ENCODE measurements at places on chromosomes 6 and 20. TPM values are rescaled to one million over a fixed set of nuclear protein-coding genes. Genes with fewer than 3 reads are reported as not detected.
A peak's percentile ranks its signal among the peaks of the same experiment; 100 is the strongest.

Gene SOX4
- 48.2 TPM for total RNA-seq

Gene TENT5A
- 99.0 TPM for total RNA-seq

Gene C6orf15
- not detected for total RNA-seq

Gene UNC5CL
- total RNA-seq = not detected

Gene GJA1
- total RNA-seq = 736 TPM

Gene CDH4
- total RNA-seq = 0.48 TPM

Gene RHAG
- total RNA-seq = not detected

Gene FHL5
- total RNA-seq = 18.1 TPM

Gene CTCFL
- 2.6 TPM for total RNA-seq

Gene QRSL1
- total RNA-seq = 10.6 TPM

Gene RAB23
- 169 TPM for total RNA-seq

GRCh38 chr20:17849901-17850683, 118.5 kb downstream of the SNX5 start:
- DNase-seq = no peak

GRCh38 chr6:107032051-107032450, 4.1 kb downstream of the MTRES1 start:
- no peak for DNase-seq

DNA sequence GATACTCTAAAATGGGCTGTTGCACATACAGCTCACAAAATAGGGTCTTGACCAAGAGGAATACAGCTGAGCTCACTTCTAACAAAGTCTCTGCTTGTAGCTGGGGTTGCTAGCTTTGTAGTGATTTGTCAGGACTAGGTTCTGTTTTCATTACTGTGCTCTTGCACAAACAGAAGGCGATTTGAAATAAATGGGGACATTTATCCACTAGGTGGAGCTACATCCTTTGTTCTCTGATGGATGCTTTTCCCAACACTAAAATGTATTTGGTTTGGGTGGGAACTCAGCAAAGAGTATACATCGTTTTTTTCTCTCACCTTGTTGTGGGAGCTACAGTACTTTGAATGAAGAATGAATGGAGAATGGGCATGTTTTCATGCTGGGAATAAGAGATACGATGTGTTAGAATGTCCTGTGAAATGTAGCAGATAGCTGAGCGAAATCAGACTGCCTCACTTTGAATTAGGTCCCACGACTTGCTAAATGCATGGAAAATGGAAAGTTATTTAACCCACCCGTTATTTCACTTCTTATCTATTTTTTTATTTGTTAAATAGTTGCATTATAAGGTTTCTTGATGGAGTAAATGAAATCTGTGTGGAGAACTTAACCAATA, 494.7 kb upstream of the MAP3K7 start:
- DNase-seq = peak; percentile 86

DNA sequence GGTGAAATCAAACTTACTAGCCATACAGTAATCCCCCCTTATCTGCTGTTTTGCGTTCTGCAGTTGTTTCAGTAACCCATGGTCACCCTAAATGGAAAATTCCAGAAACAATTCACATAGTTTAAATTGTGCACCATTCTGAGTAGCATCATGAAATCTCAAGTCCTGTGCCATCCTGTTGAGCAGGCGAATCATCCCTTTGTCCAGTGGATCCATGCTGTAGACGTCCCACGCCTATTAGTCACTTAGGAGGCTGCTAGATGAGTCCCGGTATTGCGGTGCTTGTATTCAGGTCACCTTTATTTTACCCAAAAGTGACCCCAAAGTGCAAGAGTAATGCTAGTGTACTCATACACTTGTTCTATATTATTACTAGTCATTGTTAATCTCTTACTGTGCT, 46.4 kb downstream of the HECA start:
- DNase-seq = no peak

- DNase-seq = no peak
Measured at GRCh38 chr6:157927011-157927410, 54.7 kb upstream of the SYNJ2 start.

GRCh38 chr6:134031696-134032255, 20.6 kb downstream of the SLC2A12 start:
- no peak for DNase-seq

DNA sequence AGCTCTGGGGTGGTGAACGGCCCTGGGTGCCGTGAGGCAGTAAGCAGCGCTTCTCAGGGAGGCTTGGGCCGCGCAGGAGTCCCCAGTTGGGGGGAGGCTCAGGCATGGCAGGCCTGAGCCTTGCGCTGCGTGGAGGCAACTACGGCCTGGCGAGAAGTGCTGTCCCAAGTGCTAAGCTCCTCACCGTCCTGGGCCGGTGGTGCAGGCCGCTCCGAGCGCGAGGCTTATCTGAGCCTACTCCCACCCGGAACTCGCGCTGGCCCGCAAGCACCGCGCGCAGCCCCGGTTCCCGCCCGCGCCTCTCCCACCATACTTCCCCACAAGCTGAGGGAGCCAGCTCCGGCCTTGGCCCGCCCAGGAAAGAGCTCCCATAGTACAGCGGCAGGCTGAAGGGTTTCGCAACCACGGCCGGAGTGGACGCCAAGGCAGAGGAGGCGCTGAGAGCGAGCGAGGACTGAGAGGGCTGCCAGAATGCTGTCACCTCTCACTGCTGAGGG, 1.8 kb upstream of the WRNIP1 start:
- no peak for DNase-seq

DNA sequence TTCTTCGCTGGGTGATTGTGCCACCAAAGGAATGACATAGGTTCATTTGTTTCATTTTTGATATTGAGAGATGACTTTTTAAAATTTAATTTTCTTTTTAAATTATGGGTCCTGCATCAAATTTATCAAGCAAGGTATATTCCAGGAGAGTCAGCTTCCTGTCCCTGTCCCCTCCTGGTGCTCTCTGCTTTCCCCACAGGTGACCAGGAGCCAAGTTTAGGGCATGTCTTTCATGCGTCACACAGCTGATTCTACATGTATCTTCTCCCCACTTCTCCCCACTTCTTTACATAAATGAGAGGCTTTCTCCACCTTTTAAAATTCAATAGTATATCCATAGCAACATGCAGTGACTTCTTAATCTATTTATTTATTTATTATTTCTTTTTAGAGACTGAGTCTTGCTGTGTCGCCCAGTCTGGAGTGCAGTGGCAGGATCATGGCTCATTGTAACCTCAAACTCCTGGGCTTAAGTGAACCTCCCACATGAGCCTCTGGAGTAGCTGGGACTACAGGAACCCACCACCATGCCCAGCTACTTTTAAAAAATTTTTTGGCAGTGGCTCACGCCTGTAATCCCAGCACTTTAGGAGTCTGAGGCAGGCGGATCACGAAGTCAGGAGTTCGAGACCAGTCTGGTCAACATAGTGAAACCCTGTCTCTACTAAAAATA, 30.0 kb downstream of the OSBPL2 start:
- no peak for DNase-seq

DNA sequence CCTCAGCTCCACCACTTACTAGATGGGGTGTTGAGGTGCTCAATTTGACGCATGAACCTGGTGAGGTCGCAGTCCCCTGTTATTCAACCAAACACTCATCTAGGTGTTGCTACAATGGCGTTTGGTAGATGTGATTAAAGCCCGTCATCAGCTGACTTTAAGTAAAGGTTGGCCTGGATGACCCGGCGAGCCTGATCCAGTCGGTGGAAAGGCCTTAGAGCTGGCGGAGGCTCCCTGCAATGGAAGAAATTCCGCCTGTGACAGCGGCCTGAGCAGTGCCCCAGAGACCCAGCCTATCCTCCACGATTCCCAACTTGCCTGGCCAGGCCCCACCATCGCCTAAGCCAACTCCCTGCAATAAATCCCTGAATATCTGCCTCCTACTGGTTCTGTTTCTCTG, 171.4 kb downstream of the BMP7 start:
- no peak for DNase-seq

- DNase-seq = peak; percentile 72
Measured at GRCh38 chr6:43247114-43247999, 4.1 kb downstream of the TTBK1 start.

GRCh38 chr6:123655521-123656306, 19.0 kb upstream of the TRDN start:
- DNase-seq = peak; percentile 9

- no peak for DNase-seq
Measured at GRCh38 chr6:75446241-75446880, 47.2 kb downstream of the FILIP1 start.

- no peak for DNase-seq
Measured at GRCh38 chr6:150925590-150925928, 60.1 kb downstream of the MTHFD1L start.

DNA sequence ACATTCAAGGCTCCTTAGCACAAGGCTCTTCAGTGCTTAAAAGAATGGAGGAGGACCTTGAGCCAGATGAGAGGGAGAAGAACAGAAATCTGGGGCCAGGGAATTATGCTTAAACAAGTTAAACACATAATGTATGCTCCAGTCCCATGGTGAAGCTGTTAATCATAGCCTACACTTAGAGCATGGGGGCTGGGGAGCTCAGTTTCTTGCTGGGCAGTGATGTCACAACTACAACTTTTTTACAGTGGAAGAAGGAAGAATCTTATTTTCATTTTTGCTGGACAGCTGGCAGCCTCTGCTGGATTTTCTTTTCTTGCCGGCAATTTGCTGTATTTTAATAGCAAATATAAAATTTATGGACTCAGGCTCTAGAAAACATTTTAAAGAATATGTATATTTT, 432.5 kb downstream of the CD109 start:
- no peak for DNase-seq

DNA sequence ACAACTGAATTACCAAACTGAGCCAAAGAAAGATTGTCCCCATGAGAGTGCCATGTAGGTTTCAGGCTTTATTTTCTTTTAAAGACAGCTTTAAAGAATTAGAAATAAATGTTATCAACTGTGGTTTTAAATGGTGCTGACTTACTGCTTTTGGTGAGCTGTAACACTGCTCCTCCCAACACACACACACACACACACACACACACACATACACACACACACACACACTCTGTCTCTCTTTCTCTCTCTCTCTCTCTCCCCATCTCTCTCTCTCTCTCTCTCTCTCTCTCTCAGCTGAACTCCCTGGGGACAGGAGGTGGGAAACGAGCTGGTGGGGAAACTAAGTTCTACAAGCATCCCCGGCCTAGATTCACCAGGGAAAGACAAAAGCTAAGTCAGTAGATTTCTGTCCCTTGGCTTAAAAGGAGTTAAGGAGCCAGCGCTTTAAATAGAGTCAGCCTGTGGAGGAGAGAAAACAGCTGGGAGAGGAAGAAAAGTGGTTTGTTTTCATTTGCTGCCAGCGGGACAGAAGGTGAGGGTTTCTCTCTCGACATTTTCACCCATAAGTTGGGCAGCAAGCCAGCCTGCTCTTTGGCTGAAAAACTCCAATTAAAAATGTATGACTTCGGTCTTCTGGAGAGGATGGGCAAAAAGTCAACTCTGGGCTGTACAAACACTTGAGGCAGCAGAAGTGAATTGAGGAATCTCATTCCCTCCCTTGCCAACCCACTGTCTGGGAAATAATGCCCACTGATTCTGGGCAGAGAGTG, 27.4 kb downstream of the CBLN4 start:
- DNase-seq = peak; percentile 83

GRCh38 chr20:10547276-10548114, 112.4 kb downstream of the SLX4IP start:
- no peak for DNase-seq

DNA sequence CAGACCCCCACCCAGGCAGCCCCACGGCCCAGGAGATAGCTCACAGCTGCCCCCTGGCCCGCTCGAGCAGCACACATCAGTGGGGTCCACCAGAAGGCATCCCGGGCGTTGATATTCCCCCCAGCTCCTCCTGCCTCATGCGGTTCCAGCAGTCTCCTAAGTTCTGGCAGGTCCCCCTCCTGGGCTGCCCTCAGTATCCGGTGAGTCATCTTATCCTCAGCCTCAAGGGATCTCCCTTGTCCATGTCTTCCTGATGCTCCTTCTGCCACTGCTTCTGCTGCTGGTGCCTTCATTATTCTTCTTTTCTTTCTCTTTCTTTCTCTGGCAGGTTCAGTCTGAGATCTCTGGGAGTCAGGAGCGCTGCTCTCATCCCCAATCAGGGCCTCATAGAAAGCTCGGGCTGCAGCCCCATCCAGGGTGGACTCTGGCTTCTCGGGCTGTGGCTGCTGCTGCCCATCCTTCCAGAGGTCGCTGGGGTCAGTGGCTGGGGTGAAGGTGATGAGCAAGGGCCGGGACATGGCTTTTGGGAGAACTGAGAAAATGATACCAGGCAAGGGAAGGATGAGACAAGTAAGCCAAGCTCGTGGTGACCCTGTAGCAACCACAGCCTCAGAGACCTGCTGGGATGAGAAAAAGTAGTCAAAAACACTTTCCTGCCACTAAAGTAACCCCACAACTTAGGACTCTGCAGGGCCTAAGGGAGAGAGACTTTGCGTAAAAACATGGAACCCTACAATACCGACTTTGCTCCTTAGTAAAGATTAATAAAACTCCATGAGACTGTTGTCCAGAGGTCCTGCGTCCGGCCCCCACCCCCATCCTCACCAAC, 622 bp downstream of the GPANK1 start:
- DNase-seq = peak; percentile 46

GRCh38 chr6:98589536-98589935, 244.8 kb upstream of the POU3F2 start:
- DNase-seq = no peak

- peak; percentile 75 for DNase-seq
Measured at GRCh38 chr20:11217326-11218172, 543.8 kb upstream of the JAG1 start.

GRCh38 chr6:135936606-135937005, 85.1 kb downstream of the PDE7B start:
- peak; percentile 90 for DNase-seq

GRCh38 chr6:110597761-110598160, 121.3 kb upstream of the SLC22A16 start:
- no peak for DNase-seq

DNA sequence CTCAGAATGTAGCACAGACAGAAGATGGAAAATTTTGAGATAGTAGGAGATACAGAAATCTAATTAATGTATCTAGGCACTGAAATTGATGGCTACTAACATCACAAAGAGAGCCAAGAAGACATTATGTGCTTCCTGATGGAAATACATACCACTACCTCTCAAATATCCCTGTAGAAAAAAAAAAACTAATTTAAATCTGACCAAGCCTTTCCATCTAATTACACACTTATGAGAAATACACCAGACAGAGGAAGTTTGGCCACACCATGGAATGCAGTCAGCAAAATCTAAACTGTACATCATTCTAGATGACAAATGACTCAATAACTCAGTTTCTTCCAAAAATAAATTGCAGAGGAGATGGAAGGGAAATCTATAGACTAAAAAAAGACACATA, 18.9 kb downstream of the VPS52 start:
- DNase-seq = no peak

Measured in umbilical cord (tissue), 2 donors.